ENCODE measurements at places on chromosomes 3 and 15.

DNA sequence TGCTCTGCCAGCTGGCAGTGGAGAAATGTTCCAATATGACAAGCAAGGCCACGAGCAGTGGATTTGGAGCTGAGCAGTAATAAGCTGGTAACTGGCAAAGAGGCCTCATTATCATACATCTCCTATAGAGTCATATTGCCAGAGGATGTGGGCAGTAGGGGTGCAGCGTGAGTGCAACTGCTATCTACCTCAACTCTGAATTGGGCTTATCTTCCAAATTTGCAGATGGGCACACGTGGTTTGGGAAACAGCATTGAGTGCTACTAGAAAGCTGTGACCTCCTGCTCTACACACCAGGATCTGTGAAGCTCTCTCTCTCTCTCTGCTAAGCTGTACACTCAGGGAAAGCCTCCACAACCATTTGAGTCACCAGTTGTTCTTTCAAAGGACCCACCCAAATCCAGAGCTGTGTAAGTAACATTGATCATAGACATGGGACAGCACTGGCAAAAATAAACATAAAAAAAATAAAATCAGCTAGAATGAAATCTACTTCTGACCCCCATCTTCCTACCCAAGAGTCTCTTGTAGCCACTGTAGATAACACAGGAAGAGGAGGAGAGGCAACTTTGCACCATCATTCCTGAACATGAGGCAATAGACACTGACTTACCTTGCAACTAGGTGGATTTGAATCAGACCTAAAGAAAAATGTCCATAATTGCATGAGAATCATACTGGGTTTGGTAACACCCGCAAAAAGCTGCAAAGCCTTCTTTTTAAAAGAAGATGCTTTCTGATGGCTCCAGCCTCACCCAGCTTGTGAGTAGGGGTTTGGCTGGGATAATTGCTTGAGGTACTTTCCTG is 82.9 kb upstream of the THBS1 start:
- no peak for DNase-seq

DNA sequence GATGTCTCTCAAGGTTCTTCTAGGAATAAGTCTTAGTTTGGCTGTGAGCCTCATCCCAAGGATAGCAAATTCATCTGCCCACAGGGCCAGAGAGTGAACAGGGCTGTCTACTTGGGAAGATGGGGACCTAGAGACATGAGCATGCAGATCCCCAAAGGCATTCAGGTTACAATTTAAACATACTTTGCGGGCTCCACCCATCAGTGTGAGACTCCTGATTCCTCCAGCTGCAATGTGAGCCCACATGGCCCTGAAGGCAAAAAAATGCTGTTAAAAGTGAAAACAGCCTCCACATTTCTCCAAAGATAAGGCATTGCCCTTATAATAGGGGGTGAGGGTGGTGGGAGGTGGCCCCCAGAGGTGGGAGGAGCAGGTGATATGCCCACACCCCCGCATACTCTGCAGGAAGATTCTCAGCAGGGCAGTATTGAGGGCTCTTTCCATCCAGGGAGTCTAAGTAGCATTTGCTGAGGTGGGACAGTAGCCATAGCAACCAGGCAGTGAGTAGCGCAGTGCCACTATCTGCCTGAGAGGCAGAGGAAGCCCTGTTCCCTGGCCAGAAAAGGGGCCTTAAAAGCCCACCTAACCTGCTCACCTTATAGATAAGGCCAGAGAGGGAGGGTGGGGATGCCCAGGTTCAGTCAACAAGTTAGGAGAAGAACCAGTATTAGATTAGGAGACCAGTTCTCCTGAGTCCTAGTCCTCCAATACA is 31.2 kb downstream of the TGM4 start:
- no peak for DNase-seq

- no peak for DNase-seq
Measured at GRCh38 chr15:62909257-62909656, 133.3 kb upstream of the TPM1 start.

- no peak for DNase-seq
Measured at GRCh38 chr3:138849222-138849940, 14.7 kb upstream of the PIK3CB start.

DNA sequence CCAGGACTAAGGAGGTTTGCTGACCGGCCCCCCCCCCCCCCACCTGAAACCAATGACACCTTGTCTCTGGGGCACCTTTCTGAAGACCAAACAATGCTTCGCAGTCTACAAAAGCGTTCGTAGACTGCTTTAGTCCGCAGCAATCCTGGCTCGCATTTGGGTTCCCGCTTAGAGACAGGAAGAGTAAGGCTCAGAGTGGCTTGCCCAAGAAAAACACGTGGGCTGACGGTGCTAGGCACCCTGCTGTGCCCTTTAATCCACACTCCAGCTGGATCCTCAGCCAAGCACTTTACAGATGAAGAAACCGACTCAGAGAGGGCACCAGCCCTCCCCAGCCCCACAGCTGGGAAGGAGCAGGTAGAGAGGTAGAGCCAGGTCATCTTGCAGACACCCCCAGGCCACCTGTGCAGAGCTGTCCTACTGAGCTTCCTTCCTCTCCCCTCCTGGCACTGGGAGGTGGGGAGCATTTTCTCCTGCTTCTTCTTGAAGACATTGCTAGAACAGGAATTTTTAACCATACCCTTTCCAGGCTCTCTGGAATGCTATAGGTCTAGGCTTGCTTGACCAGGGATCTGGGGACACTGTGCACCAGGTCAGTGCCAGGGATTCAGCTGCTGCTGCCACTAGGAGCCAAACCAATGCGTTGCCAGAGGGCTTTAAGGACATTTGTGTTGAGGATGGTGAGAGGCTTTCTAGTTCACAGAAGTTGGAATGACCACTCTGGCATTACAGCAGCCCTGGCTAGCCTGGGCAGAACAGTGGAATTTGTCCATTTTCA is 1.0 kb upstream of the KLF15 start:
- no peak for DNase-seq

DNA sequence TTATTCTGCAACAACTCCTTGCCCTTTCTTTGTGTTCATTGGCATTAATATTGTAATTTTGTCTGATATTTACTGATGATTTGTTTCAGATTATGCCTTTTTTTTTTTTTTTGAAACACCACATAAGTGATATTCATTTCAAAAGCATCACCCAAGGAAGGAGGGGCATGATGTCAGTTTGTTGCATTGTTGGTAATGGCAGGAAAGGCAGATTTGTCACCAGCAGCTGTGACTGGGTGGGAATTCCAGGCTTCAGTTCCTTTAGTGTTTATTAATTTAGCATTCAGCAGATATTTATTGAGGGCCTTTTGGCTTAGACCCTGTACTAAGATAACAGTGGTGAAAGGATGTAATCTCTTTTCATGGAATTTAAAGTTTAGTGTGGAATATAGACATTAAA is 19.5 kb downstream of the SENP2 start:
- DNase-seq = no peak

DNA sequence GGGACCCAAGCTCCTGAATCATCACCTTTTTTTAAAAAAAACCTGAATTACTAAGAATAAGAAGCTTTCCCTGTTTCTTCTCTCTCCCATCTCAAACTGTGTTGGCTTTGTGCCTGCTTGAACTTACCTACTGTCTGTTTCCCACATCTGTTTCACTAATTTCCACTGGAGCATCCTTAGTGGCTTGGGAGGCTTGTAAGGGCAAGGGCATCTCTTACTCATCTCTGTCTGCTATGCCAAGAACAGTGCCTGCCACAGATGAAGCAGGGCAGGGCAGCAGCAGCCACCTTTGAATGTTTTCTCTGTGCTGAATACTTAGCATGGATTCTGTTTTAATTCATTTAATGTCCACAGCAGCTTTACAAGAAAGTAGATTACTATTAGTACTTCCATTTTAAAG is 42.3 kb downstream of the SNRK start:
- no peak for DNase-seq

DNA sequence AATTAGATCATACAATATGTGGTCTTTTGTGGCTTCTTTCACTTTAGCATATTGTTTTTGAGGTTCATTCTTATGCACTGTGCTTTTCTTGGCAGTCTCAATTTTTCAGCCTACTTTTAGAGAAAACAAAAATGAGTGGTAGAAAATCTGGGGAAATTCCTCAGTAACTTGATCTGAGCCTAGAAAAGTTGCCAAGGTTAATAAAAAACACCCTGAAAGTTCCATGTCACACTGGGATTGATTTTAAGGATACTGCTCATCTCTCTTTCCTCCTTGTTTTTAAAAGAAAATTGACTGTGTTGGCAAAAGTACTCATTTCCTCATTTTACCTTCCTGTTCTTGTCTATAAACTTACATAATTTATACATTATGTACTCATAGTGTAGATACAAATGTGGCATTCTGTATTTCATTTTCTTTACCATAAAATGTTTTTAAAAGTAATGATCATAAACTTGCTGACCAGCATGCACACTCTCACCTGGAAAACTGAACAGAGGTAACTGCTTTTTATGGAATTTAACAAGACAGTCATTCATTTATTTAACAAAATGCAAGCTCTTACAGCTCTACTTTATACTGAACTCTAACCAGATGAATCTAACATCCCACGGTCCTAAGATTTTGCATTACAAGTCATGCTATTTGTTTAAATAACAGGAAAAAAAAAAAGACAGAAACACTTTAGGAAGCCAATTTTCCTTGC is 28.6 kb upstream of the SH3BP5 start:
- no peak for DNase-seq

DNA sequence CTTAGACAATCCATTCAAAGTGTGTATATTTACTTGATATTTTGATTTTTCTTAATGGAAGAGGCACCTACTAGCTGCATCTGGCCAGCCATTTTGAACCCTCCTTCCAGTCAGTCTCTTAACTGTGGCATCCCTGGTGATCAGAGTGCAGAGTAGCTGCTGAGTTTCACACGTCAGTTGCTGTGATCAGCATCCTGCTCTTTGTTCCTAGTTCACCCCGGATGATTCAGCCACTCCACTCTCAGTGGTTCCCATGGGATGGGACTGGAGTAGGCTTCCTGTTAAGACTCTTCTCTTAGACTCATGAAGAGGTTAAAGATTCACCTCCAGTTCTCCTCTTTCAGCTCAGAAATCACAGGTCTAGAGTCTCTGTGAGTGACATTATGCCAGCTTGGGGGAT is 75.8 kb downstream of the STXBP5L start:
- DNase-seq = no peak

- DNase-seq = no peak
Measured at GRCh38 chr3:57825116-57825515, 69.0 kb downstream of the SLMAP start.

DNA sequence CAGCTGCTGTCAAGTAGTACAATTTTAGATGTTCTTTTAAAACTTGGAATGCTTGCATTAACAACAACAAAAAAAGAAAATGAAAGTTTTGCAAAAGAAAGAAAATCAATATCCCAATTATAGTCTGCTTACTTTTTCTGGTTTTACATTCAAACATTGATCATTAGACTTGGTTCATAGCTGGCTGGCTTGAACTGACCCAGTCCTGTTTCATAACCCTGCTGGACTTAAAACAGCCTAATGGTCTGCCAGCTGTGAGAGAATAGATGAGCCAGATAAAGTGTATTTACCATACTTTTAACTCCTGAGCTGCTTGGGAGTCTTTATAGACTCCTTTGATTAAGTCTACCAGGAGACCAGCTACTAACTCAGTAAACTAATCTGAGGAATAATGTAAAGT is 59.2 kb downstream of the PIAS1 start:
- no peak for DNase-seq

GRCh38 chr3:141460097-141460704 is 26.6 kb upstream of the RASA2 start:
- DNase-seq = peak; percentile 94

GRCh38 chr3:7209098-7209497 is 348.2 kb downstream of the GRM7 start:
- no peak for DNase-seq

GRCh38 chr3:140360332-140360731 is 317.5 kb upstream of the TRIM42 start:
- DNase-seq = no peak

- no peak for DNase-seq
Measured at GRCh38 chr3:177773717-177774116, 576.4 kb upstream of the TBL1XR1 start.

DNA sequence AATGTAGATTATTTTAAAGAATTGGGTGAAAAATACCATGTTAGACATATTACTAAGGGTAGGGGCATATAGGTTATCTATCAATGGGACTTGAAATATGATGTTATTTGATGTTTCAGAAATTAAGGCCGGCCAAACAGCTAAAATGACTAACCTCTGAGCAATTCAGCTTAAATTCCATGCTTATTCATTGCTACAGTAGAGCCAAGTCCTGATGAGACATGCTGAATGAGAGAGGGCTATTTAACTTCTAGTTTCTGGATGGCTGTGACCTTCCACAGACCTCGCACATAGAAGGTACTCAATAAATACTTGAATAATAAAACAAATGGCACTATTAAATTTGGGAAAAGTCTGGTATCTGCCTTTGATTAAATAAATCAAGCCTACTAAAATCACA is 175.6 kb upstream of the WNT5A start:
- DNase-seq = no peak

GRCh38 chr3:170605490-170605889 is 19.6 kb upstream of the SLC7A14 start:
- DNase-seq = no peak

- DNase-seq = no peak
Measured at GRCh38 chr3:187396661-187397060, 28.5 kb downstream of the RTP4 start.

- no peak for DNase-seq
Measured at GRCh38 chr15:74306781-74307217, 60.6 kb downstream of the CYP11A1 start.

DNA sequence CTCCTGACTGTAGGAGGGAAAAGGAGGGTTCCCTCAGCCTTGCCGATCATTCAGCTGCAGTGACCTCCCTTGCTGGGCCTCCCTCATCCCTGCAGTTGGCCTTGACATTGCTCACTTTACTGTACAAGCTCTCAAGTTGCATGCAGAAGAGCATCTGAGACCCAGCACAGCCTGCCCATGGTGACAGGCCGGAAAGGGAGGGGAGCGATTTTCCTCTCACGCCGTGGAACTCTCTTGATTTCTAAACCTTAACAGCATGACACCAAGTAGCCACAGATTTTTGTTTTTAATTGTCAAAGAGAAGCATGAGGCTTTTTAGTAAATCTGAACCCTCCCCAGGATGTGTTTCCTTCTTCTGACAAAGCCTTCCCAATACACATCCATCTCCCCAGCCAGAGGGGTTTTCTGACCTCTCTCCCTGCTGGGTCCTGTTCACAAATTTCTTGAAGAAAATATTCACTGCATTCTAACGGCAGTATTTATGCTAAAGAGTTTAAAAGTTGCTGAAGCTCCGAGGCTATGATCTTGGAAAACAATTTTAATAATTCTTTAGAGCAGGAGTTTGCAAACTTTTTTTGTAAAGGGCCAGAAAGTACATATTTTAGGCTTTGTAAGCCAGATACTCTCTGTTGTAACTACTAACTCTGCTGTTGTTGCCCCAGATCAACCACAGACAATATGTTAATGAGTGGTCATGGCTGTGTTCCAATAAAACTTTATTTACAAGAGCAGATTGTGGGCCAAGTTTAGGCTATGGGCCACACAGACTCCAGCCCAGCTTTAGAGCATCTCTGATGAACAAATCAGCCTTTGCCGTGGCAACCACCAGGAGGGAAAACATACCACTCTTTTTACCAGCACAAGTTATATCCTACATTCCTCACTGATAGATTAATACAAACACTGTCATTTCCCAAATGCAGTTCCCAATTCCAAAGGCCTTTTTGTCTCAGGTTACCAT is 34.8 kb downstream of the LMCD1 start:
- DNase-seq = no peak

- DNase-seq = no peak
Measured at GRCh38 chr3:100069472-100069871, 44.8 kb downstream of the FILIP1L start.

All from activated CD8-positive, alpha-beta memory T cell treated with anti-CD3 and anti-CD28 coated beads for 24 hours (primary cell).